Spleen (tissue), 13 donors: ENCODE measurements at places on chromosomes 4 and X.

GRCh38 chr4:7430368-7430964 lies 4.3 kb downstream of the PSAPL1 start:
- H3K27me3 ChIP-seq, result no peaks in the 10 kb centered on the region
- no peak overlapping the region for H3K4me3 ChIP-seq
- no peaks in the 10 kb centered on the region for H3K36me3 ChIP-seq
- peak; percentile 51 for DNase-seq
- no peak overlapping the region for H3K27ac ChIP-seq
- no peaks in the 10 kb centered on the region for H3K4me1 ChIP-seq

DNA sequence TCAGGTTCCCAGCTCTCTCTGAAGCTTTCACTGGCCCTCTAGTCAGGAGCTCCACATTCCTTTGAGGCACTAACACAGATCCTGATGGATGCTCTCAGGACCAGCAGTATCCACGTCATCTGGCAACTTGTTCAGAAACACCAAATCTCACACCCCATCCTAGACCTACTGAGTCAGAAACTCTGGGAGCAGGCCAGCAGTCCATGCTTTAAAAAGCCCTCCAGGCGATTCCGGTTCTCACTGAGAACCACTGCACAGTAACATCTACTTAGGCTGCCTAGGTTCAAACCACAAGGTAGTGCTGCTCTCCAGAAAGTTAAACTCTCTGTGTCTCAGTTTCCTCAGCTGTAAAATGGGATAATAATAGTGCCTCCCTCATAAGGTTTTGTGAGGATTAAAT lies 55.3 kb downstream of the CCDC158 start:
- no peak for DNase-seq
- H3K4me1 ChIP-seq, result no peaks in the 10 kb centered on the region
- H3K27ac ChIP-seq, result no peak overlapping the region
- no peaks in the 10 kb centered on the region for H3K27me3 ChIP-seq
- H3K36me3 ChIP-seq, result no peaks in the 10 kb centered on the region
- H3K4me3 ChIP-seq, result no peak overlapping the region

DNA sequence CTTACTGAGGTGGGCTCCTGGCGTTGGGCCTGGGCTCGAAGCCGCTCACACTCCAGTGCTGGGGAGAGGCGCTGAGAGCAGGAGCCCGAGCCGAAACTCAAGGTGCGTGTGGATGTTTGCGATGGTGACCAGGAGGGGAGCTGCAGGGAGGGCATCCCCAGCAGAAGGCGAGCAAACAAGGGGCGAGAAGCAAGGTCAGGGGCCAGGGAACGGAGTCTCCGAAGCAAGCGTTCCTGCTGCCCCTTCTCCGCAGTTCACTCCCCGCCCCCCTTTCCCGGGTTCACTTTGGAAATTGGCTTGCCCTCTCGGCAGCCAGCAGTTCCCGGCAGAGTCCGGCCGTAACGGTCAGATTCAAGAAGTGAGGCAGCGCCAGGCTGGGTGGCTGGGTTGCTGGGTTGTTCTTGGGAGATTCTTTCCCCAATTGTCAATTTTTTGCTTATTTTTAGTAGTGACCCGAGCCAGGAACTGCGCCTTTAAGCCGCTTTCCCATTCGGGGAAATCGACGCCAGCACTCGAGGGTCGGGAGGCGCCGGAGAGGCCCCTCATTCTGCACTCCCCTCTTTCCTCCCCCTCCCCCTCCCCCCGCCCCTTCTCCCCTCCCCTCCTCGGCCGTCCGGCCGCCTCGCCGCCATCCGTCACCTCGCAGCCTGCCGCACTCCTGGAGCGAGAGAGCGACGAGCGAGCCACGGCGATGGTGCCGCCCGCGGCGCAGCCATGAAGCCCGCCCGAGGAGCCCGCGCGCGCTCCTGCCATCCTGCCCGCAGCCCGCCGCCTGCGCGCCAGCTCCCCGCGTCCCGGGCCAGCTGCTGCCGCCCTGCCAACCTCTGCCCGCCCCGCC lies at the start of gene FRMPD3:
FRMPD3 (plus strand) TSS at position 655 of the 838 bp plus-strand sequence. CDS start 76,937 bp downstream, outside the sequence.
- peaks cover 24% of the 10 kb centered on the region for H3K4me1 ChIP-seq
- peak within 1 kb of the TSS; percentile 7 for H3K4me3 ChIP-seq
- no peak within 1 kb of the TSS for H3K27ac ChIP-seq
- H3K27me3 ChIP-seq, result peaks cover 18% of the 10 kb centered on the region

- H3K27ac ChIP-seq, result peak overlapping the region; percentile 29
- no peaks in the 10 kb centered on the region for H3K27me3 ChIP-seq
- H3K4me3 ChIP-seq, result no peak overlapping the region
- no peak for DNase-seq
These were observed 83.9 kb downstream of the AFF1 start for GRCh38 chr4:87018753-87019152.

- H3K27ac ChIP-seq, result no peak overlapping the region
- no peak overlapping the region for H3K4me3 ChIP-seq
- H3K27me3 ChIP-seq, result no peaks in the 10 kb centered on the region
- H3K4me1 ChIP-seq, result peaks cover 18% of the 10 kb centered on the region
These were observed 38.0 kb upstream of the HELT start for GRCh38 chr4:184980261-184980660.

DNA sequence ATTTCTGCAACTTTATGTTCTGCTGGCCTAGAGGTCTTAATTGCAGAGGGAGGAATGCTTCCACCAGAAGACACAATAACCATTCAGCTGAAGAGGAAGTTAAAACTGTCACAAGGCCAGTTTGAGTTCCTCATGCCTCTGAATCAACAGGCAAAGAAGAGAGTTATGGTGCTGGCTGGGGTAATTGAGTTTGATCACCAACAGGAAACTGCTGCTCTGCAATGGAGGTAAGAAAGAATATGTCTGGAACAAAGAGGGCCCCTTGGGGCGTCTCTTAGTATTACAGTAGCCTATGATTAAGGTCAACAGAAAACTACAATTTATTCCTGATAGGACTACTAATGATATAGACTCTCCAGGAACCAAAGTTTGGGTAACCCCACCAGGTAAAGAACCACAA lies 744.0 kb downstream of the FSTL5 start:
- H3K36me3 ChIP-seq, result no peaks in the 10 kb centered on the region
- no peaks in the 10 kb centered on the region for H3K4me1 ChIP-seq
- DNase-seq, result no peak
- H3K4me3 ChIP-seq, result no peak overlapping the region

GRCh38 chr4:92791871-92792440 lies 488.2 kb downstream of the GRID2 start:
- no peak overlapping the region for H3K27ac ChIP-seq
- H3K36me3 ChIP-seq, result no peaks in the 10 kb centered on the region
- no peaks in the 10 kb centered on the region for H3K27me3 ChIP-seq
- H3K4me3 ChIP-seq, result no peak overlapping the region
- no peaks in the 10 kb centered on the region for H3K4me1 ChIP-seq

DNA sequence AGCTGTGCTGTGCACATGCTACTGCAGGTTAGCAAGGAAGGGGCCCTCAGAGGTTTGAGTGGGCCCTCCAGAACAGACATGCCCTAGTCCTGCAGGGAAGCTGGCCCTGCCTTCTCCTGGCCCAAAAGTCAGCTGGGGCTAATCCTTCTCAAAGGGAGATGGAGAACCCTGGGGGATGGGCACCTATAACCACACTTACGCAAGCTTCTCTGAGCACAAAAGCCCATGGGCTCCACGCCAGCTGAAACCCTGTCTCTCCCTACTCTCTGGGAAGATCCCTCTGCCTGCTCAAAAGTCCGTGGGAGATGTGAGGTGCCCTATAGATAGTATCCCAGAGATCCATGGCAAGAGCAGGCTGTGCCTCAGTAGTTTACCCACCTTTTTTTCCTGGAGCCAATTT lies 58.9 kb upstream of the DKK2 start:
- no peak overlapping the region for H3K27ac ChIP-seq
- no peak overlapping the region for H3K4me3 ChIP-seq
- H3K4me1 ChIP-seq, result no peaks in the 10 kb centered on the region

GRCh38 chr4:27023366-27023765 lies 162.7 kb downstream of the STIM2 start:
- no peak for DNase-seq
- H3K4me3 ChIP-seq, result no peak overlapping the region
- no peak overlapping the region for H3K27ac ChIP-seq
- H3K4me1 ChIP-seq, result no peaks in the 10 kb centered on the region
- no peaks in the 10 kb centered on the region for H3K27me3 ChIP-seq

DNA sequence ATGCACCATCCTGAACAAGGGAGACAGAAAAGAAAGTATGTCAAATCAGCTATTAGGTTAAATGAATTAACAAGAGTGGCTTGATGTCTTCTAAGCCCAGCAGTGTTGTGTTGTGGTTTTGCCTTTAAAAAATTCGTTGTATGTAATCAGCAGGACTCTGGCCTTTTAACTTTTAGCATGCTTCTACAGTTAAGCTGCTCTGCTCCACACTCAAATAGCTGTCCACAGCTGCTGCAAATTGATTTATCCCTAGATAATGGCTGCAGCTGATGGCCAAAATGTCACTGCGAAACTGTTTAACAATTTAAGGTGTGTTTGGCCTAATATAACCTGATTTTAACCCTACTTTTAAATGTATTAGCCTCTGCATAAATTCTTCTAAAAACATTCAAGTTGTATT lies 85.8 kb downstream of the CXXC4 start:
- no peak for DNase-seq
- H3K27me3 ChIP-seq, result no peaks in the 10 kb centered on the region
- no peak overlapping the region for H3K27ac ChIP-seq
- H3K4me1 ChIP-seq, result no peaks in the 10 kb centered on the region
